ENCODE measurements at places on chromosomes 3 and 15.

DNA sequence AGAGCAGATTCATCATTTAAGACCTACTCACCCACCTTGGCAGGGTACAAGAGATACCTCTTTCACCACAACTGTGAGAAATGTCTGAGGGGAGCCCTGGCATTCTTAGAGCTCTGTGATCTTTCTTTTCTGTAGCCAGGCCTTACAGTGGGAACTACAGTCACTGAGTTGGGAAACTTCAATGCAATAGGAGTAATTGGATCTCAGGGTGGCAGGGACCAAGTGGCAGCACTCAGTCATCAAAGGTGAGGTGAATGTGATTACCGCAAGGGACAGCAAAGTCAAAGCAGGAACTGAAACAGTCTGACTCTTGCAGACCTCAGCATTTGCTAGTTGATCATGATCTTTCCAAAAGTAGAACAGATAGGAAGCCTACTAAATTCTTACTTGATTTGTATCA is 7.2 kb upstream of the MCF2L2 start:
- DNase-seq = no peak

DNA sequence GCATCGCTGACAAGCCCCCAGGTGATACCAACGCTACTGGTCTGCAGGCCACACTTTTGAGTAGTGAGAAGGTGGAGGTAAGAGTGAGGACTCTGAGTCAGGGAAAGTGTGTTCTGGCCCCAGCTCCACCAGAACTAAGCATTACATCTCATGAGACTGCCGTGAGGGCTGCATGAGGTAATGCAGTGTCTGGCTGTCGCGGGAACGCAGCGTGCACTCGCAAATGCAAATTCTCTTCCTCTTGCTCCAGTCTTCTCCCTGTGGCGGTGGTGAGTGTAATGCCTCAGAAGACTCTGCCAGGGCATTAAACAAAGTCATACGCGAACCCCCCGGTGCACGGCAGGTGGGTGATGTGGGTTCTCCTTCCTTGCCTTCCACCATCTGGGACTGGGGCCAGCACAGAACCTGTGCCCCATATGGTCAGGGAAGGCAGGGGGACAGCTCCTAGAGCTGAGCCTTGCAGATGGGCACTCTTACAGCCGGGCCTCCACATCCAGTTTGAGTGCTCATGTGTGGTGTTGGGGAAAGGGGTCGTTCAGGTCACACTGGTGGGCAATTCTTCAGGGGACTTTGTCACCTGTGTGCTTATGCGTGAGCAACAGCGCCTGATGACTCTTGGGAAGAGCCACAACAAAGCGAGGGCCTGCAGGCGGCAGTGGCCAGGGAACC is 175.8 kb downstream of the XXYLT1 start:
- no peak for DNase-seq

- DNase-seq = no peak
Measured at GRCh38 chr3:197012540-197012883, 17.1 kb downstream of the MELTF start.

DNA sequence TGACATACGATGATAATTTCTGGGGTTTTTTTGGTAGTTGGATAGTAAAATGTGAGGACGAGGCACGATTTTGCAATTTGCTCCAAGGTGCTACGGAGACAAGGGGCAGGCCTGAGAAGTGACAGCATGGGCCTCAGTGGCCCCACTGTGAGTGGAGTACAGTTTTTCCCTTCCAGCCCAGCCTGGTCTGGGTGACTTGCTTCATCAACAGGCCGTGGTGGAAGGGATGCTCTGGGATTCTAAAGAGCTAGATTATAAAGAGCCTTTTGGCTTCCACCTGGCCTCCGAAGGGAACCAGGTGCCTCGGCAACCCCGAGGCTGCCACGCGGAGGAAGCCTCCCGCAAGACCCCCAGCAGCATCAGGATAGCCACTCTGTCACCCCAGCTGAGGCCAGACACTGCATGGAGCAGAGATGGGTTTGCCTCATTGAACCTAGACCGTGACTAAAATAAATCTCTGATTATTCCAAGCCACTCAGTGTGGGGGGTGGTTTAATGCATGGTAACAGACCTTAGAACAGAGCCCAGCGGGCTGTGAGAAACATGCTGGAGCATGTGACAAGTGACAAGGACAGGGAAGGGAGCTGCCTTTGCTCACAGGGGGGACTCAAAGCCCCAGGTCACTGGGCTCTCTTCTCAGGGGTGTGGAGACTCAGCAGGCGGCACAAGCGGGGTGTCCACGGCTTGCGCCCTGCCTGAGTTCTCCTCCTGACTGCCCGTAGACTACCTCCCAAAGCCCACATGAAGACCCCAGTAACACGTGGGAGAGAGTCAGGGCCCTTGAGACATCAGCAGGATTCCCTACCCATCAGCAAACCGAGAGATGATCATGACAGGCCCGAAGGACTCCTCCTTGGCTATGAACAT is 22.6 kb upstream of the SLC41A3 start:
- DNase-seq = no peak

DNA sequence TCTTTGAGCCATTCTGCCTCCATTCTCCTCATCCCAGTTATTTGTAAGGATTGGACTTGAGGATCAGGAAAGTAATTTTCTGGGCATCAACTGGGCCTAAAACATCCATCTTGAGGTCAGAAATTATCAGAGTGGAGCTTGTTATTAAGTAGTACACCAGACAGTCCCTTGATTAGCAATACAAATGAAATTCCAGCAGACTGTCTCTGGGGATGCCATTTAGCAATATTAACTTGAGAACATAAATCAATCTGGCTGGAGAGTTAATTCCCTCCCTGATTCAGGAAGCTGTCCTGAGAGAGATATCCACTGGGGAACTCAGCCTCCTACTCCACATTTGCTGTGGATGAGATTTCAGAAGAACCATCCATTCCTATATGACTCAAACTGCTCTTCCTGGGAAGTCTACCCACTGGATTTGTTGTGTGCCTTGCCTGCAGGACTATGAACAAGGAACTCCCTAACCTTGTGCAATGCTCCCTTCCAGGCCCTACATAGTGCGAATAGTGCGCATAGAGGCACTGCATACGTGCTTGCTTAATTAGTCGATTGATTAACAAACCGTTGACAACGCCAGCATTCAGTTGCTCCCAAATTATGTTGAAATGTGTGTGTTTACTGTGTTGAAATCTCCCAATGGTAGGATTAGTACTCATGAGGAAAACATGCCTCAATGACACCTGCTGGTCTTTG is 36.1 kb upstream of the MTMR14 start:
- DNase-seq = no peak

GRCh38 chr3:69390771-69391170 is 4.9 kb upstream of the FRMD4B start:
- DNase-seq = no peak

- DNase-seq = no peak
Measured at GRCh38 chr15:45510758-45511280, 11.7 kb downstream of the SLC30A4 start.

DNA sequence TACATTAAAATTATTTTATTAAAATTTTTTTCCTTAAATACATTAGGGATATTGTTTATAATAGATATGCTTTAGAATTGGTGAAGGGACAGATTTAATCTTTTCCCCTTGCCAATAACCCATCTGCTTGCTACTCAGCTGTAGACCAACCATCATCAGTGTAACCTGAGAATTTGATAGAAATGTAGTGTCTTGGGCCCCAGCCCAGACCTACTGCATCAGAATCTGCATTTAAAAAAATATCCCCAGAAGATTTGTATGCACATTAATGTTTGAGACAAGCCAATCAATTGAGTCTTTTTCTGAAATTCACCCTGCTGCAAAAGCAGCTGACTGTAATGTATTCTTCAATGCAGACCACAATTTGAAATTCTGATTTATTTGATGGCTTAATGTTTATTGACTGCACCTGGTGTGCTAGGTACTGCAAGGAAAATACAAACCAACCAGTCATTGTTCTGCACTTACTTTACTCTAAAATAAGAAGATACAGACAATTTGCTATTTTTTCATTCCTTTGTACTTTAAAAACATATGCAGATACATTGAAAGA is 190.7 kb upstream of the SGO1 start:
- no peak for DNase-seq

DNA sequence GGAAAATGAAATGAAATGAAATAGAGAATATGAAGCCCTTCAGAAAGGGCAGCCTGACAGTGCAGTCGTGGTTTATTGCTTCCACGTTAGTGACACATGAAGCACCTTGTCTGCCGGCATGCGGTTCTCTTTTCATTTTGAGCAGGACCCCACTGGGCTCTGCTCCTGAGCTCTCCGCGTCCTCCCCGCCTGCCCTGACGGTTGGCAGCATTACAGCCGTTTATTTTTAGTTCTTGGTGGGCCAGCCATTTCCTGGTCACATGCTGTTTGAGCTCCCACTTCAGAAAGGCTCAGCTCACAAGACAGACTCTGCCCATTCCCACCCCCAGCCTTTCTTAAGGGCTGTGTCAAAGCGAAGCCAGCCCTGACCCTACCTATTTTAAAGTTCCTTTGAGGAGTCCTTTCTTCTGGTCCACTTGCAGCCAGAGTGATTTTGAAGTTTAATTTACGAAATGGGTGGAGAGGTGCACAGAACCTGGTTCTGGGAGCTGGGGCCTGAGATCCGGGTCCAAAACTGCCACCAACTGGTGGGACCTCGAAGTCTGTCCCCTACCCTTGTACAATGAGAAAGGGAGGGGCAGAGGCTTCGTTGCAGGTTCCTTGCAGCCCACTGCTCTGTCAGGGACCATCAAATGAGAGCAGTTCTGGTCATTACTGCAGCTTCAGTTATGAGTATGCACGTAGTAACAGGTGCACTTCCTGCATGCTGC is 60.1 kb downstream of the MGLL start:
- no peak for DNase-seq

DNA sequence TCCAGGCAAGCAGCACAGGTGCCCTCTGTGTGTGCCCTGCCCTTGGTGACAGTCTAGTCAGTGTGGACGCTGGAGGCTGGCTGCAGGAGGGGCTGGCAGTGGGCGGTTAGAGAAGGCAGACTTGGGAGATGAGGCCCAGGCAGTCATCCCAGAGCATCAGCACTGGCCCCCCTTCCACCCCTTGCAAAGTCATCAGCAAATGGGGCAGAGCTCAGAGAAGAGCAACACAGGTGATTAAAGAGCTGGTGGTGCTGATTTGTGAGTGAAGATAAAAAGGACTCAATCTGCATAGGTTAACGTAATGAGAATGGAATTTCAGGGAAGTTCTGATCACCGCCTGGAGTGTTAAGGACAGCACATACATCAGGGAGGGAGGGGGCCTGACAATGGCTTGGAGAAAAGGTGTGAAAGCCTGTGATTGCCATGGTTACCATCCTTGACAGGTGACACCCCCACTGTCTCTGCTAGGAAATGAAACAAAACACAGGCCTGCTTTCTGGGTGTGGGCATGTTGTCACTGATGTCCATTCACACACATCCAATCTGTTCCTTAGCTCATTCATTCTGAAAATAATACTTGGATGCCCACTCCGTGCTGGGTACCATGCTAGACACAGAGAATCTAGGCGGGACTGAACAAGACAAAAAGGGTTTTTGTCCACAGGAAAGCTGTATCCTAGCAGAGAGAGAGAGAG is 269.6 kb upstream of the ST8SIA2 start:
- DNase-seq = no peak

DNA sequence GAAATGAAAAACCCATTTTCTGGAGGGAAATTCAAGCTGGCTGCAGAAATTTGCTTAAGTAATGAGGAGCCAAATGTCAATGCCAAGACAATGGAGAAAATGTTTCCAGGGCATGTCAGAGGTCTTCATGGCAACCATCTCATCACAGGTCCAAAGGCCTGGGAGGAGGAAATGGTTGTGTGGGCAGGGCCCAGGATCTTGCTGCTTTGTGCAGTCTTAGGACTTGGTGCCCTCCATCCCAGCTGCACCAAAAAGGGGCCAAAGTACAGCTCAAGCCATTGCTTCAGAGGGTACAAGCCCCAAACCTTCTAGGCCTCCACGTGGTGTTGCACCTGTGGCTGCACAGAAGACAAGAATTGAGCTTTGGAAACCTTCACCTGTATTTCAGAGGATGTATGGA is 59.3 kb downstream of the POMGNT2 start:
- no peak for DNase-seq

DNA sequence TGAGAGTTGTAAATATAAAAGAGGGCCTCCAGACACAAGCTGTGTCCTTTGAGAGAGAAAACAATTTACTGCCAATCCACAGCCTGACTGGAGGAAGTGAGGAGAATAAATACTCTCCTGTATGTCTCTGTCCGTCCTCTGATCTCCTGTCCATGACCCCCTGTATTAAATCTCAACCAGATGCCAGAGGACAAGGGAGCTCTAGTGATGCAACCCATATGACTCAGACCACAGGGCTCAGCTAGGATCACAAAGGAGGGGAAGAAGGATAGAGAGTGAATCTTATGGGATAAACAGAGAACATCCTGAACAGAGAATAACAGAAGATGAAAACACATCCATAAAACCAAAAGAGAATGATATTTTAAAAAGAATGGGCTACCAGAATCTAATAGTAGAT is 482.6 kb downstream of the PLOD2 start:
- no peak for DNase-seq

- DNase-seq = no peak
Measured at GRCh38 chr3:188568736-188569135, 414.8 kb downstream of the LPP start.

GRCh38 chr15:48536681-48537091 is 108.8 kb downstream of the FBN1 start:
- DNase-seq = no peak

- DNase-seq = no peak
Measured at GRCh38 chr15:70597056-70597603, 166.2 kb downstream of the UACA start.

DNA sequence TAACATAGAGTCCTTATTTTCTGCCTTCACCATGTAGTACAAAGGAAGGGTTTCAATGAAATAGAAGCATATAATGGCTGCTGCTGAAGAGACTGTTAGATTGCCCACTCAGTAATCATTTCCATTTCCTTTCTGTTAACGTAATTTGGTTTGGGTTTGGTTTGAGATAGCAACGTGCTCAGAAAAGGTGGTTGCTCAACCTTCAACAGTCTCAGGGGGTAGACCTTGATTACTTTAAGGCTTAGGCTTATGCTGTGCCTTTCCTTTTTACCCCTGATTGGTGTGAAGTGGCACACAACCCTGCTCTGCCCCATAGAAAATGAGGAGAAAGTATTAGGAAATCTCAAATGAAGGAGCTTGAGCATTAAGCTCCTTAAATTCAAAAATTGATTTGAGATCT is 163.7 kb upstream of the TP63 start:
- no peak for DNase-seq

DNA sequence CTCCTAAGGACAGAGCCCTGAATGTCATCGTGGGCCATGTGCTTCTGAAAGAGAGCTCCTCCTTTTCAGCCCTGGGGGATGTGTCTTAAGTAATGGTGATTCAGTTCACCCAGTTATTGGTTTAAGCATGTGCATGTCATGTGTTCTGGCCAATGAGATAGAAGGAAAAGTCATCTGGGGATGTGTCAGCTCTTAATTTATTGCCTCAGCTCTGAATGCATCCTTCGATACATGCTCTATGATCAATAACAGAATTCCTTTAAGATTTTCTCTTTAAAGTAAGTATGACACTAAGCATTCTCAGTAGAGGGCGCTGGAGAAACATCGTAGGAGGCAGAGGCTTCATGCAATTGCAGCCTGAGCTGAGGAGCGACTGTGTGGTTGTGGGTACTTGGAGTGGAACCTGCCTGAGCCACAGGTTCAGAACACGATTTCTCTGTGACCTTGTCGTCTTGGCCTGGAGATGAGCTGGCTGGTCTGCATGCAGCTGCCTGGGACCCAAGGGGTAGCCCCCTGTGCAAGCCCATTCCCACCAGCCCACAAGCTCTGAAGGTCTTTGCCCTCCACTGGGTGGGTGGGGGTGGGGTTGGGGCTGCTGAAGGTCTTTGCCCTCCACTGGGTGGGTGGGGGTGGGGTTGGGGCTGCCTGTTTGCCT is 69.5 kb downstream of the C3orf38 start:
- DNase-seq = no peak

- DNase-seq = no peak
Measured at GRCh38 chr3:102238362-102238761, 196.5 kb upstream of the ZPLD1 start.

Data from activated T-helper 1 cell treated with anti-CD3 and anti-CD28 coated beads, Interleukin-2, amount 50 U/mL, for 16 hours (primary cell).